OCI-LY7 (cell line): ENCODE measurements at places on chromosomes 3 and 15.

GRCh38 chr3:27544372-27544865 is 60.2 kb upstream of the SLC4A7 start:
- DNase-seq = no peak

DNA sequence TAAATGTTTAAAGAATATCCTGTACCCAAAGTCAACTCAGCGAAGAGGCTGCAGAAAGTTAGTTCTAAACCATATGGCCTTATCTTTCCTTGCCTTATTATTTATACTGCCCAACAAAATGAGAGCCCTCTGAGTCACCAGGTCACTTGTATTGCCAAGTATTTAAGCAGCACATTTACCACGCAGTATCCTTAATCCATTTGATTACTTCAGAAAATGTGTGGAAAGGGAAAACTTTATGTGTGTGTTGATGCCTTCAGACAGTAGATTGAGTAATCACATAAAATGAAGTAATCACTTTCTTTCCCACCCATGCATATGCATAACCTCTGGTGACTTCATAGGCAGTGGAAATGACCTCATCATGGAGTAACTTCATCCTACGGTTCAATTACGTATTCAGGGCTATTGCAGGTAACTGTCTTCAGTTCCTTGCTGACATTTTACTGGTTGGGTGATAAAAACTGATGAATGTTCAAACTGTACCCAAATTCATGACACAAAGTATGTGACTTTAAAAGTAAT is 7.5 kb upstream of the CADPS start:
- DNase-seq = no peak

GRCh38 chr3:52291508-52292181 is 4.0 kb downstream of the GLYCTK start:
- peak; percentile 71 for DNase-seq

DNA sequence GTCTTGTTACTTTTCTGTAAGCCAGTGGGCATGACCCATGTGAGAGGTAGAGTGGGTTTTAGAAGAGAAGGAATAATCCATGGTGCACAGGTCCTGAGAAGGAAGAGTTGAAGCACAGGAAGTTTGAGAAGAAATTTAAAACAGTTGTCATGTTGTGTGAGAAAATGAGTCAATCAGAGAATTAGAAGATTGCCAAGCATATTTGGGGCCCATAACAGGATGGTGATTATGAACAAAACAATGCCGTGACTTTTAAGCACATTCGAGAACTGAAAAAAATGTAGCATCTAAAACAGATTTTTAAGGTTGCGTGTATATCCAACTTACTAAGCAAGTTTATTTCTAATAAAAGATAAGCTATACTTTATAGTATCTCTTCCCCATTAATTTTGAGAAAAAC is 198.7 kb downstream of the RORA start:
- no peak for DNase-seq

DNA sequence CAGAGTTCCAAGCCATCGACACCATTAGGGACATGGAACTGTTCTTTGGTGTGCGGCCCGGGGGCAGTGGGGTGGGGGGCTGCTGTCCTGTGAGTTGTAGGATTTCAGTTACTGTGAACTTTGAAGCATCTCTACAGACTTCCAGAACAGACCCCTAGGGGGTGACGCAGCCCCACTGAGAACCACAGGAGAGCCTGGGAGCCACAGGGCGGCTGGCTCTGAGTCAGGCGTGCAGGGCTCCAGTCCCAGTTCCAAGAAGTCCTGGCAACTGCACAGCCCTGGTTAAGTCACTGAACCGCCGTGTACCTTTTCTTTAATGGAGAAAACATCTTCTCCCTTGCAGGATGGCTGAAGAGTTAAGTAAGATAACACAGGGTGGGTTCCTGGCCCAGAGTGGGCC is 23.5 kb upstream of the LRTM1 start:
- peak; percentile 22 for DNase-seq
